ENCODE measurements at places on chromosomes 12 and 14. TPM values are rescaled to one million over a fixed set of nuclear protein-coding genes. Genes with fewer than 3 reads are reported as not detected.

The RPS6KL1 gene
- total RNA-seq: 8.1 TPM

The KLRK1 gene
- total RNA-seq: not detected

GRCh38 chr12:54868690-54869089 is 14.4 kb downstream of the MUCL1 start:
- no peak overlapping the region for H3K4me3 ChIP-seq
- no peak overlapping the region for H3K27ac ChIP-seq
- DNase-seq: no peak
- no peaks in the 10 kb centered on the region for H3K27me3 ChIP-seq
- H3K4me1 ChIP-seq: no peaks in the 10 kb centered on the region

The KLRG1 gene
- total RNA-seq: 1.2 TPM

DNA sequence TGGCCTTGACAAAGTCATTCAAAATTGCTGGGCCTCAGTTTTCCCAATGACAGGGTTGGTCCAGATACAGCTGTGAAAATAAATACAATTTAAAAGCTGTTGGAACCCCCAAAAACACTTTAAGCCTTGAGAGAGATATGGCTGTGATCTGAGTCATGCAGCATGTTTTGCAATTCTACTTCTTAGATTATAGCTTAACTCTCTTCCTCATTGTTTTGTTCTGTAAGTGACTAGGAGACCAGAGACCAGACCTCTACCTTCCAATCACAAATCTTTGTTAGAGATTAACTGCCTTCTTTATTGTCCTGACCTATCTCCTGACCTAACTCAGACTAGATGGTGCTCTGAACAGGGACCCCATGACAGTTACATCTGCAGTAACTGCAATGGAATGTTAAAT is 198.1 kb downstream of the STXBP6 start:
- H3K27ac ChIP-seq: no peak overlapping the region
- no peak for DNase-seq
- H3K4me3 ChIP-seq: no peak overlapping the region
- 0 out of 2 replicates have a peak, but pooled peaks cover 2% of the 10 kb centered on the region for H3K36me3 ChIP-seq
- H3K4me1 ChIP-seq: peaks cover 8% of the 10 kb centered on the region

The SLC25A3 gene
- total RNA-seq: 829 TPM

DNA sequence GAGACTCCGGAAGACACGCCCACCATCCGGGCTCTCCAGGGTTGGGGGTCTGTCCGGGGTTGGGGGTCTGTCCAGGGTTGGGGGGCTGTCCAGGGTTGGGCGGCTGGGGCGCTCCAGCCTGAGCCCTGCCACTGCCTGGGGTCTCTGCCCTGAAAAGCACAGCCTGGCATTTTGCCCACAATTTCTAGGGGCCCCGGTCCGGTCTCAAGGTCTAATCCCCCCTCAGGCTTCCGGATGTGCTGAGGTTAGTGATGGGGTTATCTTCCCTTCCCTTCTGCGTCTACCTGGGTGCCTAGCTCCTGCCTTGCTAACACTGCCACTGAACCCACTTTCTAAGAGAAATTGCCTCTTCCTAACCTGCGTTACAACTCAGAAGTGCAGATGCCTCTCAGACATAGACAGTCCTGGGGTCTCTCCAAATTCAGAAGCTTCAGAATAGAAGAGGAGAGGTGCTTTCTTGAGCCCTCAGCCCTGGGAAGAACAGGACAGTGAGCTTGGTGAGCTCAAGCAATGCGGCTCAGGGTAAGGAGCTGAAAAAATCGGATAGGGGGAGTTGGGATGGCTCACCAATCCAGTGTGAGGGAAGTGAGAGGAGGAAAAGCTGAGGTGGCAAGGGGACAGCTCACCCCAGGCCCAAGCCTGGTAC is 5.7 kb downstream of the LHX5 start:
- peaks cover 15% of the 10 kb centered on the region for H3K27me3 ChIP-seq
- no peaks in the 10 kb centered on the region for H3K36me3 ChIP-seq
- DNase-seq: no peak

The GPR135 gene
- total RNA-seq: 0.62 TPM

GRCh38 chr12:96236221-96236822 is 42.1 kb downstream of the ELK3 start:
- no peak overlapping the region for H3K27ac ChIP-seq
- no peaks in the 10 kb centered on the region for H3K36me3 ChIP-seq
- no peak overlapping the region for H3K4me3 ChIP-seq
- H3K27me3 ChIP-seq: no peaks in the 10 kb centered on the region

The ARHGEF25 gene
- 11.5 TPM for total RNA-seq

The PTPN6 gene
- total RNA-seq: 10.6 TPM

Data from HepG2 (cell line).